ENCODE measurements at places on chromosomes 6 and 20. TPM values are rescaled to one million over a fixed set of nuclear protein-coding genes. Genes with fewer than 3 reads are reported as not detected.

Gene OR2B6
- not detected for total RNA-seq

Gene PRR18
- 0.11 TPM for total RNA-seq

- peaks cover 2% of the 10 kb centered on the region for H3K36me3 ChIP-seq
- peak overlapping the region; percentile 23 for H3K27ac ChIP-seq
- no peak for DNase-seq
- H3K4me1 ChIP-seq = peaks cover 42% of the 10 kb centered on the region
- H3K4me3 ChIP-seq = no peak overlapping the region
- no peaks in the 10 kb centered on the region for H3K27me3 ChIP-seq
Observed at GRCh38 chr6:14880677-14881076, 365.2 kb upstream of the JARID2 start.

DNA sequence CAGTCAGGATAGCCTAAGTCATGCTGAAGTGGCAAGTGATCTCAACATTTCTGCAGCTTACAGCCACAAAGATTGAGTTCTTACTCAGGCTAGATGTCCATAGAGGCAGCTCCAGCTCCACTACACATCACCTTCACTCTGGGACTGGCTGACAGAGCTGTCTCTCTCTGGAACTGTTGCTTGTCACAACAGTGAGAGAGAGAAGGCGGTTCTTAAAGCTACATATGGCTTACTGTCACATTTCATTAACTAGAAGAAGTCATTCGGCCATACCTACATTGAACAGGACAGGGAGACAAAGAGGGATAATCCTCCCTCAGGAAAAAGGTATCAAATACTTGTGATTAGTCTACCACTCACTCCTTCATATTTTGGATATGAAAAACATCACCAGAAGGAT lies 914.9 kb upstream of the FLRT3 start:
- no peaks in the 10 kb centered on the region for H3K36me3 ChIP-seq
- H3K27ac ChIP-seq = no peak overlapping the region
- H3K27me3 ChIP-seq = no peaks in the 10 kb centered on the region
- H3K4me1 ChIP-seq = no peaks in the 10 kb centered on the region
- no peak for DNase-seq

Gene ACSS1
- 10.7 TPM for total RNA-seq

DNA sequence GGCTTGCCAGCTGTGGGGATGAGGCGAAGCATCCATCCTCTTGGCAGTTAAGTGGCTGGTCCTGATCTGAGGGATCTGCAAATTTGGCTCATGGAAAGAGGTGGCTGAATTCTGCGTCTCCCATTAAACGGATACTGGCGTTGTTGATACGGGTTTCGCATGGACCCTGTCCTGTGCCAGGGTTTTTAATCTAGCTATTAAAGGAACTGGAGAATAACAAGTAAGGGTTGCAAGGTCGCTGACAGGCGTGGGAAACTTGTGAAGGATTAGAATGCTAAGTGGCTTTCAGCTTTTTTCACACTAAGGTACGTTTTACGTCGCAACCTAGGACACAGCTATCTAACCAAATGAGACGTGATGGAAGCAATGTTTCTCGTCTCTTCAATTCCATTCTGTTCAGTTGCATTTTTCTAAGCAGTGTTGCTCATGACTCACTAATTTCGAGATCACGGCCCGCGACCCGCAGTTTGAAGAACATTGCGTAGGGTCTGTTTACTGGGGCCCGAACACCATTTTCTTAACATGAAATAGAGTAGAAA lies 852 bp downstream of the GMNN start:
- H3K27me3 ChIP-seq = no peaks in the 10 kb centered on the region
- DNase-seq = peak; percentile 72
- H3K36me3 ChIP-seq = peaks cover 37% of the 10 kb centered on the region
- H3K27ac ChIP-seq = peak overlapping the region; percentile 99
- peak overlapping the region; percentile 98 for H3K4me3 ChIP-seq

Measured in activated CD4-positive, alpha-beta T cell treated with anti-CD3 and anti-CD28 coated beads for 36 hours (primary cell).